ENCODE measurements at places on chromosomes 7 and 10.

GRCh38 chr10:70478191-70479164 is at the start of gene PALD1:
TSS of gene PALD1 (plus strand) at chr10:70478767. CDS start at chr10:70525952, 47,185 bp downstream.
- DNase-seq, result peak; percentile 24

GRCh38 chr7:30068117-30068516 is 39.9 kb downstream of the PLEKHA8 start:
- DNase-seq, result no peak

DNA sequence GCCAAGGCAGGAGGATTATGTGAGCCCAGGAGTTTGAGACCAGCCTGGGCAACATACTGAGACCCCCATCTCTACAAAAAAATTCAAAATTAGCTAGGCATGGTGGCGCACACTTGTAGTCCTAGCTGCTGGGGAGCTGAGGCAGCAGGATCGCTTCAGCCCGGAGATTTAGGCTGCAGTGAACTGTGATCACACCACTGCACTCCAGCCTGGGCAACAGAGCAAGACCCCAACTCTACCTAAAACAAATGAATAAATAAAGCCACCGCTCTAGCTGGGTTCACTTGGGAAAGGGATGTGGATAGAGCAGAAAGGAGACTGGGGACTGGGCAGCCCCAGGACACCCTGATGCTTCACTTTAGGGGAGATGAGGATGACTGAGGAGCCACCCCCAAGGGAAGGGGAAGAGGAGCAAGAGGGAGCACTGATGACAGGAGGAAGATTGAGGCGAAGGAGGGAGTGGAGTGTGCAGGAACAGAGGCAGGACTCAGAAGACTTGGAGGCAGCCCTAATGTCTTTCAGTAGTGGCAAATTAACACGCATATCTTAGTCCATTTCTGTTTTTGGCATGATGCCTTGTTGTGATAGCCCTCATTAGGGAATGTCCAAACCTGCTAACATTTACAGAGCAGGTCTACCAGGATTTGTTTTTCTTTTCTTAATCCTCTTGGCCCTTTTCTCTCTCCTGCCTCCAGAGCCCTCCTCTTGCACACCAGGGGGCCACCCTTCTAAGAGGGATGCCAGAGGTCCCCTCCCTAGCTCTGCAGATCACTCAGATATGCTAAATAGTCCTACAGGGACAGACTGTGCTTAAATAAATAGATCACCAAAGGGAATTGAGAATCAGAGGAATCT is 88.3 kb downstream of the C10orf105 start:
- no peak for DNase-seq

GRCh38 chr7:55723621-55723941 is 139.0 kb downstream of the SEPTIN14 start:
- no peak for DNase-seq

GRCh38 chr10:69858201-69858600 is 56.5 kb downstream of the COL13A1 start:
- DNase-seq, result no peak

DNA sequence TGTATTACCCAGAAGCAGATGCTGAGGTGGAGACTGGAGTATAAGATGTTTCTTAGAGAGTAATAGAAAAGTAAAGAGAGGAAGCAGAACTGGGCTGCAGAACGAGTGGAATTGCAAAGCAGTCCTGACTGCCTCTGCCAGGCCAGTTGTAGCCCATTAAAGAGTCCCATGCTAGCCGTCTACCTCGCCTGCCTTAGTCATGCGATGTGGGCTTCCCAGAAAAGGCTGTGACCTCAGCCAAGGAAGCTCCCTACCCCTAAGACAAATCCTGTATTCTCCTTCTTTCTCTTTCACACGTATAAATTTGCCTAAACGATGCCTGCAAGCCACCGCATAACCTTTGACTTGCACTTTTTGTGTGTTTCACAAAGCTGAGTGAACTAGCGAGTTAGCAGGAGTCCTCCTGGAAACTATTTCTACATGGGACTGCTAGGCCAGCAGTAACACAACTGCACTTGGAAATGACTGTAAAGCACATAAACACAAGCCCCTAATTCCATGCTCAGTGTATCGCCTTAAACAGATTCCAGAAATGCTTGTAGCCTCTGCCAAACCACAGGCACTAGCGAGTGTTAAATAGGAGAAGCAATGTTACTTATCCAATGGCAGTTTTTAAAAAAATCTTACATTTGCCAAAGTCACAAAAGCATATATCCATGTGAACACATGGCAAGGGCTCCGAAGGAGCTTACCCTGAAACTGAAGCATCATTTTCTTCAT is 47.4 kb upstream of the GNAI1 start:
- no peak for DNase-seq

Data from posterior cingulate gyrus (tissue), 11 donors.